ENCODE measurements at places on chromosomes 12 and 14. TPM values are rescaled to one million over a fixed set of nuclear protein-coding genes. Genes with fewer than 3 reads are reported as not detected.

DNA sequence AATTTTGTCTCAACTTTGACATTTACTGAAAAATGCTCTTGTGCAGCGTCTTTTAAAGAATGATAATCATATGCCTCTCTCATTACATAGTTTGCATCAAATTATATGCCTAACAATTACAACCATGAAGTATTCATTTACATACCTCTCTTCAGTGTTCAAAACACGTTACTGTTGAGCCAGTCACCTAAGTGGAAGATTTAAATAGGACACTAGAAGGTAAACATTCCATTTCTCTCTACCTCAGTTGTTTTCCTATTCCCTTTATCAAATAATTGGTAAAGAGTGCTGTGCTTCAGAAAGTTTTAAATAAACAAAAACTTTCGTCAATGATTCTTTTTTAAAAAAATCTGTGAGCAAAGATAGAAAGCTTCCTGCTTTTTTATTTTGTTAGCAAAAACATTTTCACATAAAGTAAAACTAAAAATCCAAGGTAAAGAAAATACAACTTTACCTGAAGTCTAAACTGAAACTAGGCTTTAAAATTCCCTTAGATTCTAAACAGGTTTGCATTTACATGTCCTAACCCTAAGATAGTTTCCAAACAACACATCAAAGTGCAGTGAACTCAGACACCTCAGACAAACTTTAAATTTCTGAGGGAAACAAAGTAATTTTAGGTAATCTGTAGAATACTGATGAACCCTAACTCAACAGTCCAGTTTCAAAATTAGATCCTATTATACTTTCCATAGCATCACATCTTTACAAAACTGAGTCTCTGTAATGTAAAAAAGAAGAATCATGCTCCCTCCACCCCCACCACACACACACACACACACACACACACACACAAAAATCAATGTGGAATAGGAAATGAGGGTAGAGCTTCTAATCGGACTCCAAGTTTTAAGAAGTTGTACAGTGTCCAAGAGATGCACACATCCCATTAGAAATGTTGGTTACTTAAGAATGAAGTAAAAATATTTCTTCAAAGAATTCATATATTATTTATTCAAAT, 46.2 kb downstream of the PAWR start:
- DNase-seq: no peak

MORN3 gene
- 0.22 TPM for total RNA-seq

GRCh38 chr12:132728502-132728901, 17.9 kb downstream of the PGAM5 start:
- DNase-seq: no peak

DNA sequence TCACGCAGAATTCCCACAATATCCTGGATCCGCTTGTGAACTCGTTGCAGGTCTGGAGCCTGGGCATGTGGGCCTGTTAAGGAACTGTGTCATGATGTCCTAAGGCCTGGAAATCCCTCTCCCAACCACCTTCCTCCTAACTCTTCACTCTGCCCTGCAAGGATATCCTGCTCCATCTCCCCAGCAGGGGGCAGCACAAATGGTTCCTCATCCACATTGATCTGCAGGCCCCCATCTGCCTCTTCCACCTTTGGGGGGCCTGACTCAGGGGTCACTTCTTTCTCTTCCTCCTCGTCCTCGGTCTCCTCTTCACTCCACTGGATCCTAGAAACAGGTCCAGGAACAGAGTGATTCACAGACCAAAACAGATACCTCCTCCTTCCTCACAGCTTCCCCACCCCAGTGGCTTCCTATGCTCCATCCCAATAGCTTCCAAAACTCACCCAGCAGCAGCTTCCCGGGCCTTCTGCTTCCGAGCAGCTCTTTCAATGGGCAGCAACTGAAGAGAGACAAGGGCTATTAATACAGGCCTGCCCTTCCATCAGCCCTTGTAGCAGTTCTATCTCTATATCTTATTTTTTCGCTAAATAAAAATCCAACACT, 4.5 kb downstream of the NOP2 start:
- no peak for DNase-seq

FAM186B gene
- total RNA-seq: 0.39 TPM

HSPB8 gene
- 10.4 TPM for total RNA-seq

Data from mucosa of descending colon (tissue), 3 donors.